Fibroblast of the conjunctiva (primary cell): ENCODE measurements at places on chromosomes 1 and 21.

DNA sequence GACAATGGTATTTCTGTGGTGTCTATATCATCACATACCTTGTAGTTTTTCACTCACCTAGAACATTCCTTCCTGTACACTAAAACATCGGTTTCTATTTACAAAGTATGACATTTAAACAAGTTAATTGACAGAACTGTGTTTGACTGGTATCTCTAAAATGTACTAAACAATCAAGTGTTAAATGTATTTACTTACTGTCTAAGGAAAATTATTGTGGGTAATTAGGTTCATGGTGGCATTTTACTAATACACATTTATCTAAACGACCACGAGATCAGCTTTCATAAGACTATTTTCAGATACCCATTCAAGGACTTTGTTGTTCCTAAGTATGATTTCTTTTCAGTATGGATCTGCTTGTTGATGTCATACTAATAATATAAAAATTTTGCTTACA is 115.2 kb downstream of the ADGRL2 start:
- no peak for DNase-seq

- no peak for DNase-seq
These were observed 96.6 kb upstream of the HNRNPU start for GRCh38 chr1:244960904-244961303.

- no peak for DNase-seq
These were observed 3.1 kb downstream of the KLHDC8A start for GRCh38 chr1:205353612-205354011.

DNA sequence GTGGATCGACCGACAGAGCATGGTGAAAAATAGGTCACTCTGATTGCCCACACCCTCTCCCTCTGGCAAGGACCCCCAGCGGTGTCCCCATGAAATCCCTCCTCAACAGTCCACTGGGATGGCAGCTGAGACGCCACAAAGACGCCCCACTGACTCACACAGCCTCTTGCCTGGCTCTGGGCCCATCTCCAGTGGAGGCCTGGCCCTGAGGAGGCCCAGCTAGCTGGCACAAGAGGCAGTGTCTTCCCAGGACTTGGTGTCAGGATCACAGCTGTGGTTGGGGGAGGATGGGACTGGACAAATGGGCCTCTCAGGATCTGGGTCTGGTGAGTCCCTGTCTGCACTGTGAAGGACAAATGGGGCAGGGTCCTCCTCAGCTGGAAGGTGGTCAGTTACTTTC is 4.6 kb downstream of the ALX3 start:
- DNase-seq = no peak

- DNase-seq = no peak
These were observed 96.8 kb upstream of the RUNX3 start for GRCh38 chr1:25026730-25027450.

GRCh38 chr1:86972262-86972661 is 57.8 kb downstream of the HS2ST1 start:
- no peak for DNase-seq

DNA sequence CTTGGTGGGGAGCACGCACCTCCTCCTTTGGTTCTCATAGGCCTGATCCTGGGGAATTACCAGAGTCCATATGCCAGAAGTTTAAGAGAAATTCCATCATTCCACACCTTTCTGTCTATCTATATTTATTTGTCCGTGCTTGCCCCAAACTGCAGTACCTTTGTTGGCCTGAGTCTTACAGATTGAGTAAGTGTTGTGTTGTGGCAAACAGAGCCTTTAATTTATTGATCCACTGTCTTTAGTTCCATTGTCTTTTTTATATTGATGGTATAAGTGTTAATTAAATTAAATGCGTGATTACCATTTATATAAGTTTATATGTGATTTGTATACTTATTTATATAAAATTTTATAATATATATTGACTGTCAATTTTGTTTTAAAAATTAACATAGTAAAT is 4.9 kb downstream of the SH3BGR start:
- no peak for DNase-seq

GRCh38 chr1:172515927-172516326 is 17.0 kb upstream of the SUCO start:
- no peak for DNase-seq

GRCh38 chr21:19326531-19327319 is 923.1 kb upstream of the TMPRSS15 start:
- DNase-seq = peak; percentile 3

GRCh38 chr1:174818014-174818616 is 181.6 kb upstream of the CACYBP start:
- no peak for DNase-seq

- no peak for DNase-seq
These were observed 1.7 kb downstream of the PATJ start for GRCh38 chr1:61743716-61744580.

- DNase-seq = no peak
These were observed 10.0 kb downstream of the ITLN1 start for GRCh38 chr1:160874935-160875334.

DNA sequence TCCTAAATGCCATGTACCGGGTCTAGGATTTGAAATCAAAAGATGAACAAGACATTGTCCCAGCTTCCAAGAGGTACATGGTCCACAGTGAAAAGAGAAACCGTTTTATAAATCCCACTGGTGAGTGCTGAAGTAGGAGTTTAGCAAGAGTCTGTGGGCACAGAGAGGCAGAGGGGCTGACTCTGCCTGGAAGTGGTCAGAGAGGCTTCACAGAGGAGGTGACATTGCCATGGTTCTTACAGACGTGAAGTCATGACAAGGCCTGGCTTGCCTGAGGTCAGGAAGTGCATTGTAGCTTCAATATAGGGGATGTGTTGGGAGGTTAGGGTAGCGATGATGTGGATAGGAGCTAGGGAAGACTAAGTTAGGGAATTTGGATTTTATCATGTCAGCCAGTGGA is 28.4 kb downstream of the MAPKAPK2 start:
- no peak for DNase-seq
